Stimulated activated CD4-positive, alpha-beta T cell treated with anti-CD3 and anti-CD28 coated beads, Interleukin-1b, Interleukin-23, amount 100 ng/mL, for 1 hour (primary cell): ENCODE measurements at places on chromosomes 3 and 15.
A peak's percentile ranks its signal among the peaks of the same experiment; 100 is the strongest.

- no peak for DNase-seq
Observed at GRCh38 chr15:32982001-32982400, 212.5 kb downstream of the FMN1 start.

- DNase-seq = no peak
Observed at GRCh38 chr3:159789017-159789416, 199.6 kb upstream of the IL12A start.

- no peak for DNase-seq
Observed at GRCh38 chr15:47409038-47409437, 308.3 kb upstream of the SEMA6D start.

DNA sequence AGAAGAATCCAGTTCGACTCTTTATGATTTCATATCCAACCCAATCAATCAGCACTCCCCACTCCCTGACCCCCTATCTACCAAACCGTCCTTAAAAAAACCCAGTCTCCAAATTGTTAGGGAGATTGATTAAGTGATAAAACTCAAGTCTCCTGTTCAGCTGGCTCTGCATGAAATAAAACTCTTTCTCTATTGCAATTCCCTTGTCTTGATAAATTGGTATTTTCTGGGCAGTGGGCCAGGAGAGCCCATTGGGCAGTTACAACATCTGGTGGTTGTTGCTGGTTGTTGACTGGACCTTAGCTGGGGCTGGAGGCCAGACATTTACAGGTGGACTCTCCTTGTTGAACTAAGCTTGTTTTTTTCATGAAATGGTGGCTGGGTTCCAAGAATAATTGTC lies 642.3 kb downstream of the ROBO2 start:
- no peak for DNase-seq

DNA sequence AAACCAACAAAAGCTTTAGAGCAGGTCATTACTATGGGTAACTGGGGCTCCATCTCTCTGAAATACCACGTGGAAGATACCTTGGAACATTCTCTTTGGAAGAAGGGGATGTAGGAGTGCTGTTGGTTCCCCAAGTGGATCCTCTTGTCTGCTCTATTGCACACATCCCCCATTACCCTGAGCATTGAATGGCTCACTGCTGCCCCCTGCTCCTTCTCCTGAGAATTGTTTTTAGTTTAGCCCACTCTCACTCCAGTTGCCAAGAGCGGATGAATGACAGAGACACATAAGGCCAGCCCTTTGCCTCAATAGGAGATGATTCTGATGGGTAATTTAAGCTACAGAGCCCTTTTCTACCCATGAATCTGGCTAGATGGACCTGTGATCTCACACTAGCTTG lies 135.6 kb upstream of the SUCLG2 start:
- peak; percentile 20 for DNase-seq

DNA sequence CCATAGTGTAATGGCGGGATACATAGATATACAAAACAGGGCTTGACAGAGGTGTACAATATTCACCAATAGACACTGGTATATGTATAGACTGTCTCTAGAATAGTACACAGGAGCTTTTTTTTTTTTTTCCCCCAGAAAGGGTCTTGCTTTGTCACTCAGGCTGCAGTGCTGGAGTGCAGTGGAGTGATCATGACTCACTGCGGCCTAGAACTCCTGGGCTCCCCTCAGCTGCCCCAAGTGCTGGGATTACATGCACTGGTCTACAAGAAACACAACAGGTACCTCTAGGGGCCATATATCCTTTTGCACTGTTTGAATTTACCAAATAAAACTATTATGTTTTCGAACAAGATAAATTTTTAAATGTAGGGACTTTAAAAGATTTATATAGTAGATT lies 12.3 kb downstream of the RHOA start:
- DNase-seq = no peak

GRCh38 chr15:73805504-73806089 lies 52.4 kb upstream of the INSYN1 start:
- DNase-seq = no peak

- DNase-seq = no peak
Observed at GRCh38 chr3:11530153-11530721, 113.5 kb downstream of the VGLL4 start.

GRCh38 chr15:75532413-75533250 lies 46.5 kb downstream of the PTPN9 start:
- DNase-seq = no peak

DNA sequence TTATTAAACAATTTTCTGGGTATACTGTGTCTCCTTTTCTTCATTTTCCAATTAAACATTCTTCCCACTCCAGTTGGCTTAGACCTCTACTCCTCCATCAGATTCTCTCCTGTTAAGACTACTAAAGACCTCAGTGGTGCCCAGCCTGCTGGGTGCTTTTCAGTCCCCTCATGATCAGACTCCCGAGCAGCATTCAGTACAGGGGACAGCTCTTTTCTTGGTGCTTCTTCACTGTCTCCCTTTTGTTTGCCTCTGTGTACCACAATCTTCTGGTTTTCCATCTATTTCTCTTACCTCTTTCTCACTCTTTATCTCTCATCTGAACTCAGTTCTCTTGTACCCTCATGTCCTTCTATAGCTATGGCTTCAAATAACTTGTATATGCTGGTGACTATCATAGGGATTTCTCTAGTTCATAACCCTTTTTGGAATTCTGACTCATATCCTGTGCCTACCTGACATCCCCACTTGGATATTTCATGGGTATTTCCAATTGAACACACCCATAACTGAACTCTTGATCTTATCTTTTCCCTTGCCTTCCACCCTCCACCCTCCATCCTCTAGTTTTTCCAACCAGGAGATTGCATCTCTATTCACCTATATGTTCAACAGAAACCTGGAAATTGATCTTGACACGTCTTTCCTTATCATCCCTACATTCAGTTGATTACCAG lies 55.6 kb upstream of the ABHD10 start:
- no peak for DNase-seq

DNA sequence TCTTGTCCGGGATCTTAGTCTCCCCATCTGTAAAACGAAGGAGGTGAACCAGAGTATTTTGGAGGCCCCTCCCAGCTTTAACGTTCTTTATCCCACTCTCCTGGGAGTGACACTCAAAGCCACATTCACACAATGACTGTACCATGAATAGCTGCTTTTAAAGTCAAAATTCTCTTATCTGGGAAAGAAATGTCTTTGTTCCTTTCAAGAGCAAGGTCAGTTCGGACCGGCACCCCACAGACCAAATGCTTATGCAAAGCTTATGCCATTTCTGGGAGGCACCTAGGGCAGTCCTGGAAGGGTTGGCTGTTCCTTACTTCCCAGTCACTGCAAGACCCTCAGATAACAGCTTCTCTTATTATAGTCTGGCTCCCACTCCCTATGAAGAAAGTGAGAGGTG lies 53.5 kb upstream of the WNT5A start:
- DNase-seq = no peak

GRCh38 chr15:87917480-87917879 lies 339.1 kb downstream of the NTRK3 start:
- no peak for DNase-seq

DNA sequence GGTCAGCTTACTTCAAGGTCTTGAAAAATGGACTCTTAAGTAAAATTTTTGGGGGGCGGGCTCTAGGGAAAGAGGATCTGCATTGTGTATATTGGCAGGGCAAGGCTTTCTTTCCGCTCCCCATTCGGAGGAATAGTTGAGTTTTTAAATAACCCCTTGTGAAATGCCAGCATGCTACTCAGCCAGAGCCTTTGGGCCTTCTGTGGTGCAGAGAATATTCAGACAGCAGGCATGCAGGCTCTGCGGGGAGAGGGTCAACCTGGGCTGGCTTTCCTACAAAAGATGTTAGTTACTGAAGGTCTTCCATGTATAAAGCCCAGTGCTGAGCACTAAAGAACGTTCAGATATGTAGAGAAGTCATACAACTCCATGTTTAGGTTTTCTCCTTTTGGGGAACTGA lies 40.6 kb downstream of the ADAMTSL3 start:
- no peak for DNase-seq

DNA sequence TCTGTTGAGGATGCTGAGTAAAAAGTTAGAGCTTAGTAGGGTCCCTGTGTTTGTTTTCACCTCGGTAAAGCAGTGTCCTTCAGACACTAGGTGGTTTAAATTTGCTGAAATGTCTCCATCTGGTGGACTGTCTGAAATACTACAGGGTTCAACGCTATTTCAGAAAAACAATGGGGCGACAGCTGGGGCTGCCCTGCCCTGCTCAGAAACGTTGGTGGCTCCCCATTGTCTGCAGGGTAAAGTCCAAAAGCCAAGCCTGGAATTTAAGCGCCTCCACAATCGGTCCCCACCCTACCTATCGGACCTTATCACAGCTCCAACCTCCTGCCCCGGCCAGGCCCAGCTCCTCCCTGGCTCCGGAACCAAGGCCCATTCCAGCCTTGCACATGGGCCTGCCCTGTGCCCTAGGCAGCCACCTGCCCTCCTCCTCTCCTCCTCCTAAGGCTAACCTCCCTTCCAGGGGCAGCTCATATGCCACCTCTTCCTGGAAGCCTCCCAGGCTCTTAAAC lies 4.3 kb upstream of the TSEN2 start:
- no peak for DNase-seq

GRCh38 chr15:71542836-71543235 lies 267.5 kb upstream of the NR2E3 start:
- no peak for DNase-seq

DNA sequence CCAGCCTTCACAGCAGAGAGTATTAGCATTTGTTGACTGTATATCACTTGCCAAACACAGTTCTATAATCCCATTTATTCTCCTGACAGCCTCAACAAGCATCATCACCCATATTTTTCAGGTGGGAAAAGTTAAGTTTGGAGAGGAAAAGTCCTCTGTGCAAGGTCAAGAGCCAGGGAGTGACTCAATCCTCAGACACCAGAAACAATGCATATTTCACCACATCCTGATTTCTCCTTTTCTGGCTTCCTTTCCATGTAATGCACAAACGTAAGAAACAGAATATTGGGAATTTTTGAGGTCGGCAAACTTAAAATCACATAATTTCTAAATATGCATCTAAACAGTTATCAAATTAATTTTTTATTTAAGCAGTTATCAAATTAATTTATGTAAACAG lies 116.0 kb upstream of the GADL1 start:
- no peak for DNase-seq

DNA sequence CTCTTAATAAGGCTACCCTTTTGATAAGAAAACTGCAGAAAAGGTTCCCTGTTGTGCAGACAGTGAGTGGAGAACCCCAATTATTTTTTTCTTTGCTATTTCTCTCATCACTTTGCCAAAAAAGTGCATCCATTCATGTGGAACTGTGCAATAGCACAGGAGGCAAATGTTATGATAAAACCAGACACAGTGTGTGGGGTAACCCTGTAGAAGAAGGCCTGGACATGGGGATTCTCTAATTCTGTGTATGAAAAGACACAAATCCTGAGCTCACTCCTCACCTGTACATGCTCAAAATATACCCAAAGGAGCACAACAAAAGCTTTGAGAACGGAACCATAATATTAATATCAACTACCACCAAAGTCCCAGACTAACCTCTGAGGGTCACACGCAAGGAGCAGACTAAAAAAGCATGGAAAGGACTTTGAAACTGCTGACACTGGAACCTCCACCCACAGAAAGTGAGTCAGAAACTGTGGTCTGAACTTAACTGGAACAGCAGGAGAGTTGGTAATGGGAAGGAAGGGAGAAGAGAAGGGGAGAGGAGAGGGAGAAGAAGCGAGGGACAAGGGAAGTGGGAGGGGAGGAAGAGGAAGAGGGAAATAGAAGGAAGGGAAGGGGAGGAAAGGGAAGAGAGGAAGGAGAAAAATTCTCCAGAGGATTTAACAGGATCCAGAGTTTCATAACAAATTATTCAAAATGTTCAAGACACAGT lies 299.9 kb downstream of the TBC1D5 start:
- no peak for DNase-seq

GRCh38 chr3:150917951-150918350 lies 12.7 kb upstream of the MINDY4B start:
- DNase-seq = no peak

DNA sequence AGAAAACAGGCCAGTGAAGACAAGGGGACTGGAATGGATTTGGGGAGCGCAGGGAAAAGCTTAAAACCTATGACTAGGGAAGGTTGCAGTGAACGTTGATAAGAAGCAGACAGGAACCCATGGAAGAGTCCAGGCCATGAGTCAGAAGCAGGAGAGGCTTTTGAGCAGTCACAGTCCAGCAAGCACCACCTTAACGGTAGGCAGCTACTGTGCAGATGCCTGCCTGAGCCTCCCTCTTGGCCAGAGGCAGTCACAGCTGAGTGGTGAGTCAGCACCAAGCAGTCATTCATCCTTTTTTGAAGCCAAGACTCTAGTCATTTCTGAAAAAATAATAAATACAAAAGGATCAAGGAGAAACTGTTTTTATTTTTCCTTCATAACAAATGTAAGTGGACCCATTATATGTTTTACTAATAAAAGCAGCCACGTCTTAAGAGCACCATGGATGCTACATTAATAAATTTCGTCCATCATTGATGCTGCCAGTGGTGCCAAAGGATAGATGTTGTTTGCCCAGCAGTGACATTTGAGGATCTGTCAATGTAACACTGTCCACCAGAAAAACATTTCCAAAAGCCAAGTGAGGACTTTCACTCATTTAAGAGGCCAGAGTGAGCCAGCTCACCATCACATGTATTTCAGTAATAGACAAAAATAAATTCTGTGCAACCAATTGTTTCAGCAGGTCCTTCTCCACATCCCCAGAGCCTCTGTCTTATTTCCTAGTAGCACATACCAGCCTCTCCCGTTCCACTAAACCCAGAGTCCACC lies 42.1 kb upstream of the ACTC1 start:
- no peak for DNase-seq

- DNase-seq = no peak
Observed at GRCh38 chr3:167728176-167728575, 6.5 kb downstream of the PDCD10 start.

DNA sequence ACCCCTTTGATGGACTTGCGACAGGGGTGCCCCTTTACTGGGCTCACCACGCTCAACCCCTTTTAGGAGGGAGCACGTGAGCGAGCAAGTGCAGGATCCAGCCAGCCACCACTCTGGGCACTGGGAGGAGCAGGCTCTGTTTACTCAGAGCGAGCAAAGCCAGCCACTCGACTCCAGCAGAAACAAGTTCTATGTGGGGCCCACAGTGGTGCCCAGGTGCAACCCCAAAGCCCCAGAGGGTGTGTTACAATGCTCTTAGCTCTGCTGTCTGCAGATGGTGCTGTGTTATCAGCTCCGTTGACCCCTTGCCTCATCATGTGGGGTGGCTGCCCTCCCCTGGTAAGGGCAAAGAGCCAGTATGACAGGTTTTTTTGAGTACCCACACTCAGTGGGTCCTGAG lies 120.3 kb upstream of the SUCLG2 start:
- no peak for DNase-seq

DNA sequence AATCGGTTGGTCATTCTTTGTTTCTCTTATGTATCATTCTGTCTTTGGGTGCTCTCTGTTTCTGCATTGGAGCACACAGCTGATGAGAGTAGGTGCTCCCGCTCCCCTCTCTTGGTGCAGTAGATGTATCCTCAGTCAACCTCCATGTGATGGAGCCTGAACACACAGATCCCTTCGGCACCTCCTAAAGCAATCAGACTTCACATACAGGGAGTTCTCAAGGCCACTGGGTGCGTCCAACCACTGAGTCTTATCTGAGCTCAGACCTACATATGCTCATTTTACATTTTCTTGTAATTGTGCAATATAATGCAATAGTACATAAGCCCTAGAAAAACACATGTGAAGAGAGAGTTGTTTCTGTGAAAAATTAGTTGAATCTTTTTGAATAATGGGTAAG lies 198.1 kb upstream of the ATP10A start:
- DNase-seq = no peak
